GM12864 (cell line): ENCODE measurements at places on chromosomes 11 and 22.

DNA sequence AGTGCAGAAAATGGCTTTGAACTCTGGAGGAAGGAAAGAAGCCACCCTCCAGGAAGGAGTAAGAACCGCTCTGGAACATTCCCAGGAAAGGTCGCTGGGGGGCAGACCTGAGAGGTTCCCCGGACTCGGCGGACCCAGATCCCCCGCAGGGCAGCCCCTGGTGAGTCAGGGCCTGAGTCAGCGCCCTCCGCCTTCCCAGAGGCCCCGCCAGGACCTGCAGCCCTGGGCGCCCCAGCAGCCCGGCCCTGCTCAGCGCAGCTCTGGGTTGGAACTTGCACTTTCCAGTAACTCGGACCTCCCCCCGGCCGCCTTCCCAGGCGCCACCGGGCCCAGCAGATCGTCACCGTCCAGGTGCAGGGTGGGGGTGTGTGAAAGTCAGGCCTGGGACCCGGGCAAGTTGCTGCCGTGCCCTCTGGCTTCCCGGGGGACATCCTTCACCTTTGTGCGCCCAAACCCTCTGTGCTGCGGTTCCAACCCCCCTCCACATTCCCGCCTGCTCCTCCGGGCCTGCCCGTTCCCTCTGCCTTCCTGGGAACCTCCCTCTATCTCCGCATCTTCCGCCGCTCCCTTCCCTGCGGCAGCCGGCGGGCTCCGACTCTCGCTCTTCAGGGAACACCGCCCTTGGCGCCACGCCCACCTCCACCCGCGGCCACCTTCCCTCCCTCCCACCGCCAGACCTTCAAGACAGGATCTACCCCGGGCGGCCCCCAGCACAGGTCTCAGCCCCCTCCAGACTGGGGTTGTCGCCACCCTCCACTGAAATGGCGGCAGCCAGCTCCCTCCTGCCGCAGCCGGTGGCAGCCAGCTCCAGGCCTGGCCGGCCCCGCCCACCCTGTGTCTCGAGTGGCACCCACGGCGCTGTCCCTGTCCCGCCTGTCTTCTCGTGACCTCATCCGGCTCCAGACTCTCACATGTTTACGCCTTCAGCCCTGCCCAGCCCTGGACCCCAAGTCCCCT is 36.8 kb upstream of the WNT7B start:
- peak; percentile 34 for DNase-seq

DNA sequence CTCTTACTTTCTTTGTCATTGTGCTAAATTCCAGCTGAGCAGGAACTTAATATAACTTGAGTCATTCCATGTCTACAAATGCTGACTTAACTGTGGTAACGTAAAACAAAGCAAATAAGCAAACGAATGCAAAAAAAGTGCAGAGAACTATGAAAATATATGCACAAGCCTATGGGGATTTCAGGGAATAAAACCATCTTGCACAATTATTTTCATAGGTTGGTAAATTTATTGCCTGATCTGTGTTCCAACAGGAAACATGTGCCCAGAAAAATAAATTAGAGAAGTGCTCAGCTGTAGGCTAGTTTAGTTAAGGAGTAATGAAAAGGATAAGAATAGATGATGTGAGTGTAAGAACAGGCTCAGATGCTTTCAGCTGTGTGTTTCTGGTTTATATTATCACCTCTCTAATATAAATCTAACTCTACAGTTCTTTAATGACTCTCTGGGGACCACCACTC is 1169.3 kb downstream of the LRRC4C start:
- no peak for DNase-seq

DNA sequence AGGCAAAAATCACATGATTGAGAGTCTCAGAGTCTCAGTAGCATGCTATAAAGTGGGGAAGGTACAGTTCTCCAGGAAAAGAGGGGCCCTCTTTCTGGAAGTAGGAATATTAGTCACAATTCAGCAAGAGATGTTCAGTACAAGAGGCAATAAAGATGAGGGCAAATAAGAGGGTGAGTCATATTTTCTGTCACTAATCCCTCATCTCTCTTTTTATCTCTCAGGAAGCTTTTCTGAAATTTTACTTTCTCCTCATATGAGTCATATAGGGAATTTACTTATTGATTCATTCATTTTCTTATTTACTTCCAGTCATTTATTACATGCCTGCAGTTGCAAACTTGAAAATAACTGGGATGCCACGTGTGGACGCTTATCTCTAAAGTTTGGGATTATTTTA is 3.4 kb upstream of the NXPE1 start:
- no peak for DNase-seq

- no peak for DNase-seq
Measured at GRCh38 chr11:19963697-19964387, 196.4 kb downstream of the DBX1 start.
